ENCODE measurements at places on chromosomes 6 and 20.

DNA sequence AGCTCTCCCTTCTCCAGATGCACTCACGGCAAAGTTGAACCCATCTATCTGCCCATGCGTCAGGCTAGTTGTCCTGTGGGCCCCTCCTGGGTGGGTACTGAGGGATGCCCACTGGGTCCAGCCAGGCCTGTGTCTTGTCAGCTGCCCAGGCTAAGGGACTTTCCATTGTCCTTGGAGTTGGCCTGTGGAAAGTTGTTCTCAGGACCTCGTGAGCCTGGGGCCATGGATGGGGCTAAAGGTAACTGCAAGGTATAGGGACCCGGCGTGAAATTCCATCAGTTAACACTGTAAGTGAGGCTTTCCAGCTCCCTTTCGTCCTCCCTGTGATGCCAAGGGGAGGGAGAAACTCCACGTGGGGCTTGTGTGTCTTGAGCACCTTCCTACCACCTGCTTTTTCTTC, 126.5 kb downstream of the CEBPB start:
- no peak for DNase-seq

DNA sequence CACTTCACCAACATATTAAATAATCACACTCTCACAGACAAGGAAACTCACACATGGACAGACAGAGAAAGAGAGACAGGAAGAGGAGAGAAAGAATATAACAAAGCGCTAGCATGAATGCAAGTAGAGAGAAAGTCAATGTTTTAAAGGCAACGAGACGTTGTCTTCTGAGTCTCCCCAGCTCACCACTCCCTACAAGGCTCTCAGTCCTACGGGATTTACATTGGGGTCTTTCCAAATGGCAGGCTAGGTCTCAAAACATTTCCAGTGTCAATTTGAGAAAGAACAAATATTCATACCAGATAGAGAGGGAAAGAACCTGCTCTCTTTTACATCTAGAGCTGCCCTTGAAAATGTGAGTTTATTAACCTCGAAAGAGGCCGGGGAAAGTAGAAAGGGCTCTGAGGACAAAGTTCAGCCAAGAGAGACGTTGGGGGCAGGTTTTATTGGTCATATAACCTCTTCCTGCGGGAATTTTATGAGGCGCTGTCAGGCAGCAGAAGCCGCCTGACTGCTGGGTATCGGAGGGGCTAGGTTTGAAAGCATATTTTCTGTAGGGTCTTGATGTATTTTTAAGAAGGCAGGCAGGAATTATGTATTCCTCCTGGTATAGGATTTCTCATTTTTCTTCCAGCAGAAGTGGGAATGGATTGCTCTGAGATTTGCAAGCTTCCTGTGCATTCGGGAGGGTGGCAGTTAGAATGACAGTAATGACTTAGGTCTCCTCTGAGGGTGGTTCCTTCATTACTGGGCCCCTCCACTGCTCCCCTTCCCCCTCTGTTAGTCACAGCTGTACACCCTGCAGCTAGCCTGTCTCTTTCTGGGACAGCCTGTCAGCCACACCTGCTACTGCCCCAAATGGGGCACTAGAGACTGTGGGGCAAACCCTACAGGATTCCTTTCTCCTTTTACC, 34.4 kb upstream of the KIF16B start:
- no peak for DNase-seq

DNA sequence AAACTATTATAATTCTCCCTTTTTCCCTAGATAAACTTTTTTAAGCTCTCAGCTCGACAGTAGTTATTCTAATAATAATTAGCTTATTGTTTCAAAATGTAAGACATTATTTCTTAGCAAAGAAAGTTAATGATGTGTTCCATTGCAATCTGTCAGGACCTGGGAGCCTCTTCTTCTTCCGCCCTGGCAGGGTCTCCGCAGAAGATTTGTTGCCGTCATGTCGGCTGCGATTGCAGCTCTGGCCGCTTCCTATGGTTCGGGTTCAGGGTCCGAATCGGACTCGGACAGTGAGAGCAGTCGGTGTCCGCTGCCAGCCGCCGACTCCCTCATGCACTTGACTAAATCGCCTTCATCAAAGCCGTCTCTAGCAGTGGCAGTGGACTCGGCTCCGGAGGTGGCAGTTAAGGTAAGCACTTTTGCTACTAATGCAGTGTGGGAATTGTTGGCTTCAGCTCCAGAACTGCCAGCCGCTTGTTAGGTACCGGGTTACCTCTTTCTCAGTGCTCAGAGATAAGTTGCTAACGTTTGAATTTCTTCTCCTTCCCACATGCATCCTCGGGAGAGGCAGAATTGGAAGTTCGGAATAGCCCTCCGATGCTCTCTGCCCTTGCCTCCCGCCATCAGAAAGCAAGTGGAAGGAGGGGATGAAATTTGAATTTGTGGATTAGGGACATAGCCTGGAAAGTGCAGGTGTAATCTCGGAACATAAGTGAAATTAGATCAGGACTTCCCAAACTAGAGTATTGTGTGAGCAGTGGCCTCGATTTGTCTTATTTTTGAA, at the start of gene CDC40:
TSS of gene CDC40 (plus strand) at position 200 of the 781 bp plus-strand sequence. CDS start at position 218, 18 bp downstream.
- DNase-seq: no peak

DNA sequence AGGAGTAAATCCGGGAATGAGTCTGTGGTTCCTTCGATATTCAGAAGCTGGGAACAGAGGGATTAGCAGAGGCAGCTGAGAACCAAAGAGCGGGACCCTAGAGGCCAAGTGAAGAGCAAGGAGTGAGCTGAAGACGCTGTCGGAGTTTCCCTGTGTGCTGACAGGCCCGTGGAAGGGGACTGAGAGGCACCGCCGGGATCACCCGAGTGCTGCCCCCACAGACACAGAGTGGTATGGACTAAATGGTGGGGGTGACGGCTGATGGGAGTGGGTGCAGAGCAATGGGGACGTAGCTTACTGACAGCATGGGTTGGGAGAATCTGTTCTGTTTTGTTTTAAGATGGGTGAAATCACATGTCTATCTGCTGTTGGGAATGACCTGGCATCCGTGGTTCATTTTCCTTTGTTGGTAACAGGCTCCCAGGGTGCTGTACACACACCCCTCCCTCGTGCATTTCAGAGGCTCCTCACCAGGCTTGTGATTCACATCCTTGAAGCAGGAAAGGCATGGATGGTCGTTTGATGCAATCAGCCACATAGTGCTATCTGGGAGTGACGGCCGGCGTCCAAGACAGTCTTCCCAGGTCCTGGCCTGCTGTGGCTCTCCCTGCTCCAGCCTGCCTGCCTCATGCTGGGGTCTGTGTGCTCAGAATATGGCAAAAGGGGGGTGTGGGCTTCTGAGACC, 97.4 kb downstream of the THBS2 start:
- DNase-seq: no peak

GRCh38 chr6:35411066-35411465, 41.1 kb upstream of the FANCE start:
- DNase-seq: no peak

DNA sequence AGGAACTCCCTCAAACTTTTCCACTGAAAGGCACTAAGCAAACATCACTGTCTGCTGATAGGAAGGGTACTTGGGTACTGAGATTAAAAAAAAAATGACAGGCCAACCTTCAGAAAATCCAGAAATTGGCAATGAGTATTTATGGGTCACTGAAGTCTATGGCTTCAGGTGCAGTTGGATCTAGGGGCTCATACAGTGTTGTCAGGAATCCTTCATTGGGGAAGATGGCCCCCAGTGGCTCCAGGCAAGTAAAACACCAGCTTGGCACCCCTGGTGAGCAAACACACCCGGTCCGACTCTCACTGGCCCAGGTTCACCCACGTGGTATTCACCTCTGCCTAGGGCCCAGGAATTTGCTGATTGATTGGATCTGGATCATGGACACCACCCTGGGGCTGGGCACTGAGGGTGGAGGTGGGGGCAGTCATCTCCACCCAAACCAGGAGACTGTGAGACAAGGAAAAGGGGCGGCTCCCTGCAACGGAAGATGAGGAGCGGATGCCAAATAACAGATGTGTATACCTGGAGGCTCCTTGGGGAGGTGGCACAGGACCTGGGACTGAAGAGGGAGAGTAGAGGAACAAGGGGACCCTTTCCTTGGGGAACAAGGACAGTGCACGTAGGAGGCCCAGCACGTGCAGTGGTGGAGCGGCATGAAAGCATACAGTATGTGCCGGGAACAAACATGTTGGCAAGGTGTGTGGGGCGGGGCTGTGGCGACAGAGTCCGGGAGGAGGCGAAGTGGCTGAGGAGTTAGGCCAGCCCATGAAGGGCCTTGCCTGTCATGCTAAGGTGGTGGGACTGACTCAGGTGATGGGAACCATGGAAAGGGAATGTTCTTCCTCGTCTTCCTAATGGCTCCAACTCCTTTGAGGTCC, 4.7 kb downstream of the SLC2A10 start:
- no peak for DNase-seq

Measured in kidney epithelial cell (primary cell).